Muscle of back (tissue), 13 donors: ENCODE measurements at places on chromosomes 11 and 22.

- no peak for DNase-seq
Observed at GRCh38 chr11:61056571-61056970, 45.7 kb upstream of the CD5 start.

- no peak for DNase-seq
Observed at GRCh38 chr11:122275508-122275907, 159.5 kb upstream of the BLID start.

GRCh38 chr22:17896586-17896985 is 122.3 kb upstream of the BID start:
- DNase-seq, result peak; percentile 68

DNA sequence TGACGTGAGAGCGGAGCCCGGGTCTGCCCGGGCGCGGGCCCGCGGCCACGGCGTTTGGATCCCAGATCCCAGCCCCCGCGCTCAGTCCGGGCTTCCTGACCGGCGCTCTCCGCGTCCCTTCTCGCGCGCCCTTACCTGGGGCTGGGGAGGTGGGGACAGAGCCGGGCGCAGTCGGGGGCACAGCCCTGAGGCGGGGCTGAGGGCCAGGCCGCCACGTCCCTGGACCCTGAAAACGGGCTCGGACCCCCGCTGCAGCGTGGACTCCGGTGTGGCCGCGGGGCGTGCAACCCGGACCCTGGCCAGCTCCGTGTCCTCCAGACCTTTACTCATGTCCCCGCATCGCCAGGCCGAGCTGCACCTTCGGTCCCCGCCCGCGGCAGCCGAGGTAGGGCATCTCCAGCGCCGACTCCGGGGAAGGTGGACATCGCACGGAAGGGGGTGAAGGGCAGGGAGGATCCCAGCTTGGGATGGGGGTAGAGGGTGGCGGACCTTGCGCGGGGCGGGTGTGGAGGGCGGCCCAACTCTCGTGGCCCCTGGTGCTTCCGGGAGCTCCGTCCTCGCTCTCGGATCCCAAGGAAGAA is 9.9 kb upstream of the AIFM3 start:
- no peak for DNase-seq
